ENCODE measurements at places on chromosomes 3 and 15.
A peak's percentile ranks its signal among the peaks of the same experiment; 100 is the strongest.

DNA sequence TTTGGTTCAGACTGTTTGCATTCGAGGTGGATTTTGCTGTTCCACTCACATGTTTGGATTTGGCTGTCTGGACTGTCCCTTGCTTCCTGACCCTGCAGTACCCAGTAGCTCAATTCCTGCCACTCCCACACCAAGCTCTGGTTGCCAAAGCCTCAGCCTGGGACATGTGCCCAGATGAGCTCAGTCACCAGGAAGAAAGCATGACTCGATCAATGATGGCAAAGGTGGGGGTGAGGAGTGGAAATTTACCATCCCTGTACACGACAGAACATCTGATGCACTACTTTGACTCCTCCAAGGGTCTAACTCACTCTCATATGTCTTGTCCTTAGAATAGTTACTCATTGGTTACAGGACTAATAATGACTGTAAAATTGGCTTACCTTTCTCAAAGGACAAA lies 45.2 kb downstream of the ZNF385D start:
- DNase-seq: no peak

GRCh38 chr3:52406231-52406661 lies 38.7 kb downstream of the SEMA3G start:
- no peak for DNase-seq

- DNase-seq: no peak
These were observed 44.8 kb upstream of the CBLB start for GRCh38 chr3:105913616-105914015.

GRCh38 chr3:79253704-79254103 lies 514.1 kb downstream of the ROBO1 start:
- no peak for DNase-seq

- DNase-seq: no peak
These were observed 173.0 kb upstream of the FRMD4B start for GRCh38 chr3:69558912-69559311.

DNA sequence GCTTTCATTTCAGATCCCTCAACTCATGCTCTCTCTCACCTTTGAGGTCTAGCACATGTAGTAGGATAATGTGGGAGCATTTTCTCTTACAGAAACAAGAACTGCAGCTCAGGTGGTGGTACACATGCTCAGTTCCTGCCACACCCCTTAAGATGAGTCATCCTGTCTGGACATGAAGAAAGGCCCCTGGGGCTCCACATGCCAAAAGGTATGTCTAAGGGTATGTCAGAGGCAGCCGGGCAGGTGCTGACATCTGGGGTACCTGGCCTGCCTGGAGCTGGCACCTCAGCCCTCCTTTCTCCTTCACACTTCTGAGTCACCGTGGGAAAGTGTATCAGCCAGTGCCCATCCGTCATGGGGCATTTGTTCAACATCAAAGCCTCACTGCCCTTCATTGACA lies 209.9 kb downstream of the OCA2 start:
- no peak for DNase-seq

GRCh38 chr3:124666067-124666466 lies 64.2 kb upstream of the UMPS start:
- DNase-seq: no peak

DNA sequence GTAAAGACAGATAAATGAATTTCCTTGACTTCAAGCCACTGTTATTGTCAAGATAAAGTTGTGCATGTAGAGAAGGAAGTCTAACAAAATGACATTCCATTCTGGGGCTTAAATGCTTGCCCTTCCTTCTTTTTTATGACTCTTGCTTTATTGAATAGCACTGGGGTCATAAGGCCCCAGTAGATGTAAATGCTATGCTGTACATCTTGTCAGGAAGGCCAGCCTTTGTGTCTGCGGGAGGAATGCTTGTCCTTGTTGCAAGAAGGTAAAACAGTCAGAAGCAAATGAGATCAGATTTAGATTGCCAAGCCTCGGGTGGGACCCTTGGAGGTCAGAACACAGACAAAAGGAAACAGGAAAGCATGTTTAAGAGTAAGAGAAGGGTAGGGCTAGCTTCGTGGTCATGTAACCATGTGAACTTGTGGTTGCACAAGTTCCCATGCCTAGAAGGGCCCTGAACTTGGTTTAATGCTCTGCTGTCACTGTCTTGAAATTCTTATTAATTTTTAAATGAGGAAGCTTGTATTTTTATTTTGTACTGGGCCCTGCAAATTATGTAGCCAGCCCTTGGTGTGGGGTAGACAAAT lies 81.5 kb downstream of the PPM1L start:
- no peak for DNase-seq

GRCh38 chr3:123693584-123694190 lies 108.8 kb upstream of the HACD2 start:
- DNase-seq: no peak

GRCh38 chr3:68059628-68060152 lies 405.3 kb upstream of the SUCLG2 start:
- no peak for DNase-seq

DNA sequence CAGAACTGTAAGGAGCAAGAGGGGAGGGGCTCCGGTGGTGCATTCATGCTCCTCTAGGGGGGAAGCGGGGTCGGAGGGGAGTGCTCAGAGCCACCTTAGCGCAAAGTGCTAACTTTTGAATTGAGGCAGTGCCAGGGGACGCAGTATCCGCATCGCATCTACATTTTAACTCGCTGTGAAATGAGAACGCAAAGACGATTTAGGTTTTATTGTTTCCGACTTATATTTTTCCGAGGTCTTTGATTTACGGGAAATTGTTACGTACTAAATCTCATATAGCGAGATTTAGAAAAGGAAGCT lies 212 bp downstream of the TCAIM start:
- no peak for DNase-seq

GRCh38 chr3:24686808-24687207 lies 192.2 kb upstream of the THRB start:
- no peak for DNase-seq

- DNase-seq: peak; percentile 95
These were observed at the start of gene HES1 for GRCh38 chr3:194135806-194136518. HES1 (plus strand) TSS chr3:194136148; CDS start chr3:194136381, 233 bp downstream.

GRCh38 chr3:114274929-114275328 lies 18.9 kb upstream of the TIGIT start:
- no peak for DNase-seq

DNA sequence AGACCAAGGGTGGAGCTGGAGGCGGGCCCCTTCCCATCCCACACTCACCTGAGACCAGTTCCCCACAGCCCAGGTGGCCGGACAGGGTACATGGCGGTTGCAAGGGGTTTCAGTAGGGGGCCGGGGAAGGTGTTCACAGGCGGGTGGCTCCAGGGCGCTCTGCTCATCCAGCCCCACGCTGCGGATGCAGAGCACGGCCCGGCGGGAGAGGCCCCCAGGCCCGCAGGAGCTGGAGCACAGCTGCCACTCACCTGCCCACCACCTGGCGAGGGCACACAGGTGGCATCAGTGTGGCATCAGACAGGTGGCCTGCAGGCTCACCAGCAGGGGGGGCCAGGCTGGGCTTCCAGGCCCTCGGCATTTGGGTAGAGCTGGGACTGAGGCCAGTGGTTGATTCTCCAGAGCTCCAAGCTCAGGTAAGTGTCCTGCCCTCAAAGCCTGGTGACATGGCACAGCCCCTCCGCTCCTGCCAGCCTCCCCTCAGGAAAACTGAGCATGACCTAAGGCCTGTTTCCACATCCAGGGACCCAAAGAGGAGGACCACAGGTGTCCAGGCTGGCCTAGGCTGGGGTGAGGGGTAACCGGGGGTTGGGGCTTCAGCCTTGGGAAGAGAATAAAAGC lies 43.8 kb downstream of the ADAMTS7 start:
- DNase-seq: no peak

DNA sequence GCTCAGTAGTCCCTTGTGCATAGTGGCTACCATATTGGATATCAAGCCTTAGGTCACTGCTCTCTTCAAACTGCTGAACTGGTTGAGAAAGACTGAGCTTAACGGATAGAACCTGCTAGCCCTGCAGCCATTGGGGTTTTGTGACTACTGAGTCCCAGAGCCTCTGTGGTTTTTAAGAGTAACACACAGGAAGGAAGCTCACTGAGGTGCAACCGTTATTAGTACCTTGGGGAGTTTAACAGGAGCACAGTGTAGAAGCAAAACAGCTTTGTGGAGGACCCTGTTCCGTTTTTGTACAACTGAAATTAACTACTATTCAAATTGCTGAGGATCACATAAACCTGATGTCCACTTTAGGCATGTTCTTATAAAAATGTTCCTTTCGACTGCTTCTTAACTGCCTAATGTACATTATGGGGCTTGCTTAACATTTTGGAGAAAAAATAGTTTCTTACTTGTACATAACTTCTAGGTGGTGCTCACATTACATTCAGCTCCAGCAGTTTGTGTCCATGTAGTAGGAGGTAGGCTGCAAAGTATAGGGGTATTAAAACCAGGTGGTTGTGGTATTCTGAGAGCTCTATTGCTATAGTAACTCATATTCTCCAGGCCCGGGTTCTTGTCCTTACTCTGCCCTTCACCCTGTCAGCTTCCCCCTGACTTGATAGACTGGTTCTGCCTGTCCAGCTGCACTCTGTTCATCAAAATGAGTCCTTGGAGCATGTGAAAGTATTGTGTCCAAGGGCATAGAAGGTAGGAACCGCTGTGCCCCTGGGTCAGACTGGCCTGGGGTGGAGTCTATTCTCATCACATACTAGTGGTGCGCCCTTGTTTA lies 17.3 kb downstream of the PXK start:
- no peak for DNase-seq

GRCh38 chr3:149547413-149547812 lies 72.9 kb downstream of the TM4SF4 start:
- no peak for DNase-seq

DNA sequence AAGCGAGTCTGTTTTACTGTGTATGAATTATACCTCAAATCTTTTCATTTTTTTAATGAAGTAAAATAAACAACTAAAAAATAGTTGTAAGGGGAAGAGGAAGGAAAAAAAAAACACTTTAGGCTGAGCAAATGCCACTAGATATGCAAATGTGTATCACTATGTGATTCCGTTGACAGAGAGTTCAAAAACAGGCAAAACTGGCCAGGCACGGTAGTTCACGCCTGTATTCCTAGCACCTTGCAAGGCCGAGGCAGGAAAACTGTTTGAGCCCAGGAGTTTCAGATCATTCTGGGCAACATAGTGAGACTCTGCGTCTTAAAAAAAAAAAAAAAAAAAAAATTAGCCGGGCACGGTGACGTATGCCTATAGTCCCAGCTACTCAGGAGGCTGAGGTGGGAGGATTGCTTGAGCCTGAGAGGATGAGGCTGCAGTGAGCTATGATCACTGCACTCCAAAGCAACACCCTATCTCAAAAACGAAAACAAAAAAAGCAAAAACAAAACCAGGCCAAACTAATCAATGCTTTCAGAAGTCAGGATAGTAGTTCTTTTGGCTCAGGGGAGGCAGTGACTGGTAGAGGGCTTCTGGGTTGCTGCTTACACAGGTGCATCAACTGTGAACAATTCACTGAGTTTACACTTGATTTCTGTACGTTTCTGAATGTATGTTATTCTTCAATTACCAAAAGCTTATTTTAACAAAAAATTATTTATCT lies 7.4 kb downstream of the PRC1 start:
- no peak for DNase-seq

- no peak for DNase-seq
These were observed 10.9 kb upstream of the GOLGA8B start for GRCh38 chr15:34594361-34594760.

GRCh38 chr3:177396733-177397132 lies 199.5 kb upstream of the TBL1XR1 start:
- DNase-seq: no peak

- no peak for DNase-seq
These were observed 44.3 kb upstream of the ZNF385D start for GRCh38 chr3:21795152-21795837.

GRCh38 chr3:52917044-52917443 lies 19.7 kb upstream of the STIMATE start:
- no peak for DNase-seq

GRCh38 chr3:144119633-144120032 lies 148.0 kb downstream of the DIPK2A start:
- no peak for DNase-seq

GRCh38 chr15:44195151-44195740 lies at the start of gene FRMD5:
FRMD5 (minus strand) TSS chr15:44195271.
- peak; percentile 94 for DNase-seq

DNA sequence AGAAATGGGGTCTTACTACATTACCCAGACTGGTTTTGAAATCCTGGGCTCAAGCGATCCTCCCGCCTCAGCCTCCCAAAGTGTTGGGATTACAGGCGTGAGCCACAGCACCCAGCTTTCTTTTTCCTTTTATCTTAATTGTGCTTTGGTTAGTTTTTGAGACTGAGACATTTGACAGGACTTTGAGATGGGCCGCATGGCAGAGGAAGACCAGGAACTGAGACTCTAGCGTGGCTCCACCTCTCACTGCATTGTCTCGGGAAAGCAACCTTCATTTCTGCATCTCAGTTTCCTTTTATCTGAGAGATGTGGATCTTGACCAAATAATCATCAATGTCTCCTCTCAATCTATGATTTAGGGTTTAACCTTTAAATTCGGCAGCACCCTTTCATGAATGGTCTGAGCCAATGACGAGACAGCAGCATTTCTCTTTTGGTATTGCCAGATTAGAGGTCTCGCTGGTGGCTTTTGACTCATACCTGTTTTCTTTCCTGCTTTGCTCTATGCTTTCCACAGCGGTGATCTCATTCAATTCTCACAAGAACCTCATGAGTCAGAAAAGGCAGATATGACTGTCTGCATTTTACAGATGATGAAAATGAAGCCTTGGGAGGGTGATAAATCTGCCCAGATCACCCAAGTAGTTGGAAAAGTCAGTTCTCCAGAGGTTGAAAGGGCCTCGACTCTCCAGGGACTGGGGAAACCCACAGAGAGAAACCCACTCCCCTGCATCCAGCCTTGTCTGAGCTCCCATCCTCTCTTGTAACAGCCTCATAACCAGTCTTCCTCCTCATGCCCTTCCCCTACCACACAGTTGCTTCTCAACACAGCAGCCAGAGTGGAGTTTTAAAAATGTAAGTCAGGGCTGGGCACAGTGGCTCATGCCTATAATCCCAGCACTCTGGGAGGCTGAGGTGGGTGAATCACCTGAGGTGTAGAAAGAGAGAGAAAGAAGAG lies 84.8 kb upstream of the FOXB1 start:
- no peak for DNase-seq

- DNase-seq: no peak
These were observed 1505.7 kb upstream of the CADM2 start for GRCh38 chr3:83453056-83453455.

DNA sequence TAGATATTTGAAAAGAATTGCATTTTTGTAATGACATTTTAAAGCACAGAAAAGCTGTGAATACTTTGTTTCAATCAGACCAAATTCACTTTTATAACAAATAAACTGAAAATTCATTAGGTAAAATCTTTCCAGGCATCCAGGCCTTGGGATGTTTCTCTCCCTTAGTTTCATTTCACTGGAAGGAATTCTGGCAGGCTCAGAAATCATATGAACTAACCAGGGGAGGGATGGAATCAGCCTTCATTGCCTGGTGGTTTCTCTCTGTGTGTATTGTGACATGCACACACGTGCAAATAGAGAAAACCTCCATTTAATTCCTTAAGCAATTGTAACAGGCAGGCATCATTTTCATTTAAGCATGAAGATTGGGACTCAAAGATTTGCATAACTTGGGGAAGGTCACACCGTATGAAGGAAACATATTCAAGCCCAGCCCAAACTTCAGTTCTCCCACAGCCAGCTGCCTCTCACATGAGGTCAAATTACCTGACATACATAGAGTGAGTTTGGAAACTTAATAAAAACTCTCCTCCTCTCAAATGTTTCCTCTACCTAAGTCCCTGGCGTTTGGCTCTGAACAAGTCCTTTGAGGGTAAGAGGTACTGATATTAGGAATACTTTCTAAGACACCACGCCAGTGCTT lies 376.1 kb upstream of the MCTP2 start:
- DNase-seq: no peak
